Stimulated activated CD4-positive, alpha-beta T cell treated with anti-CD3 and anti-CD28 coated beads, Interleukin-1b, Interleukin-23, amount 100 ng/mL, for 4 hours (primary cell): ENCODE measurements at places on chromosomes 4 and X.

GRCh38 chr4:54487491-54487890 lies 170.3 kb upstream of the KIT start:
- DNase-seq, result no peak

GRCh38 chr4:173935622-173936405 lies 347.7 kb downstream of the FBXO8 start:
- no peak for DNase-seq

DNA sequence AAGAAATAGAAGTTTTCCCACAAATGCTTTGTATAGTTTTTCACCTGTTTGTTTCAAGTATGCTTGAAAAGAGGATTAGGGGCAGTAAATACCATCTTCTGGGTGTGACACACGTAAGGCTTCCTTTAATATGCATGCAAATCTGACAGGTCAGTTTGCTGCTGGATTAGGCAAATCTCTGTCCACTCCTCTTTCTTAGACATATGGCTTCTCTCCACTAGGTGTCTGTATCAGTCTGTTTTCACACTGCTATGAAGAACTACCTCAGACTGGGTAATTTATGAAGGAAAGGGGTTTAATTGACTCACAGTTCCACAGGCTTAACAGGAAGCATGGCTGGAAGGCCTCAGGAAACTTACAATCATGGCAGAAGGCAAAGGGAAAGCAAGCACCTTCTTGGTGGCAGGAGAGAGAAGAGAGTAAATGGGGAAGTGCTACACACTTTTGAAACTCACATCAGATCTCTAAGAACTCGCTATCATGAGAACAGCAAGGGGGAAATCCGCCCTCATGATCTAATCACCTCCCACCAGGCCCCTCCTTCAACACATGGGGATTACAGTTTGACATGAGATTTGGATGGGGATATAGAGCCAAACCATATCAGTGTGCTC lies 66.9 kb downstream of the TAB3 start:
- no peak for DNase-seq

GRCh38 chr4:150145090-150145945 lies 67.1 kb downstream of the DCLK2 start:
- DNase-seq, result no peak

DNA sequence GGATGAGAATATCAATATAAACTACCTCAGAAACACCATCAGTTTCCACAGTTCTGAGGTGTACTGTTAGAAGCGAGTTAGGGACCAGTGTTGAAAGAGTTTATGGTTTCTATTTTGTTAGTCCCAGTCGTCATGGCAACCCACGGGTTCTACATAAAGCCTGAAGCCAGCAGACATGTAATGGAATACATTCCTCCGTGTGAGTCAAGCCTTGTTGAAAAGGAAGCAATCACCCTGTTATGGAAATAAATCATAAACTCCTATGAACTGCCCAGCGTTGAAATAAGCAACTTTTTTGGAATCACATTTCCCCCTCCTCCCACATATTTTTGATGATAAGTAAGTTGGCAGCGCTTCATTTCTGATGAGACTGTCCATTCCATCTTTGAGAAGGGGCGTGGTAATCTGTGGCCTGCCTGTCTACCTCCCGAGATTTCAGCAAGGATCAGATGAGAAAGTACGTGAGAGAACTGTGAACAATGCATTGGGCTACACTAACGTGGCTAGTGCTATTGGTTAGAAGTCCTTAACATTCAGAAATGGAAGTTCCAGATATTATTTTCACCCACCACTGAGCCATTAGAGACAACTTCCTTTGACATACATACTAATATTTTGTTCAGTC lies 40.4 kb upstream of the PDHA1 start:
- no peak for DNase-seq

DNA sequence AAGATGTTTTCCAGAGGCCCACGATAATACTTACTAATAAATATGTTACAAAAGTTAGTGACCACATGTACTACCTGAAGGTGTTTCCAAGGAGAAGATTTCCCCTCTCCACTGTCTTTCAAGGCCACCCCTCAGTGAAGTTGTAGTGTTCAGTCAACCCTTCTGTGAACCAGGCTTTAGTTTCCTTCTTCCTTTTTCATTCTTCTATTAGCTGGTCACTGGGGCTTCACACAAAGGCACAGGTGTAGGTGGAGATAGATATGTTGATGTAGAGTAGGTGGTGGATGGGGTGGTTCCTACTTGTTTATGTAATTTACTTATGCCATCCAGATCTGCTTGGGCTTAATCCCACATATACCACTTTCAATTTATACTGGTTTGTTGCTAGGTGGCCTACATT lies 43.3 kb upstream of the ADAM29 start:
- no peak for DNase-seq

DNA sequence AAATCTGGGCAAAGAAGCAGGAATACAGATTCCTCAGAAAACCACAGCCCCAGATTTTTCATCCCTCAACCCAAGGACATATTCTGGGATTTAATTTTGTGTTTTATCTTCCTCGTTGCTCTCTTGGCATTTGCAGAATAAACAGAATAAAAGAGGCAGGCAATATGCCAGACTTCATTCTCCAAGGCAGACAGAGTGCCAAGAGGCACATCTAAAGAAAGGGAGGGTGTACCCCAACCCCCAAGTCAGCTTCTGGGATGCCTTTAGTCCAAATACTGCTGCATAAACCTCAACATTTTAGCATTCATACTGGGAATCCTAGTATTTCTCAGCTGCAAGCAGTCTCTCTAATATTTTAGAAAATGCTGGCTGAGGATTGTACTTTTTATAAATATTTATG lies 629.2 kb downstream of the KLHL13 start:
- DNase-seq, result no peak

DNA sequence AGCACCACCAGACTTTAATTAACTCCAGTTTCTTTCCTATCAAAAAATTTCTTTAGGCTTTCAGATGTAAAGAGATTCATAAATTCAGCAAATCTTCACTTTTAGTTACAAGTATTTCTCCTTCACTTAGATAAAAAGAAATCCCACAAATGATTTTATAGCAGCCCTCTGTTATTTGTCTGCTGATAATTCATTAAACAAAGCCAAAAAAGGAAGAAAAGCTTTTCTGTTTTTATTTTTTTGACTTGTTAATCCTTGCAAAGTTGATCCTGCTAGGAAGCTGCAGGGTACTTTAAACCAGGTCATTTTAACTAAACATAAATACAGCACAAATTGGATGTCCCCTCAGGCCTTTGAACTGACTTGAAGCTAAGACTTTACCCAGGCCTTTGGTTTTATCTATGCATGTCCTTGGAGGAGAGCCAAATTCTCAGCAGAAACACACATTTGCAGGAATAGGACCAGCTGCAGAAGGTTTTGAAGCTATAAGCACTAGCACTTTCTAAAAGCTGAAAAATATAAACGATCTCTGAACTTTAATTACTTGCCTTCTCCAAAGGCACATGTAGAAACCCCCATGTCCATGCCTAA lies 57.5 kb downstream of the PCDH18 start:
- DNase-seq, result no peak

GRCh38 chr4:83362492-83363329 lies 28.1 kb upstream of the HPSE start:
- no peak for DNase-seq

DNA sequence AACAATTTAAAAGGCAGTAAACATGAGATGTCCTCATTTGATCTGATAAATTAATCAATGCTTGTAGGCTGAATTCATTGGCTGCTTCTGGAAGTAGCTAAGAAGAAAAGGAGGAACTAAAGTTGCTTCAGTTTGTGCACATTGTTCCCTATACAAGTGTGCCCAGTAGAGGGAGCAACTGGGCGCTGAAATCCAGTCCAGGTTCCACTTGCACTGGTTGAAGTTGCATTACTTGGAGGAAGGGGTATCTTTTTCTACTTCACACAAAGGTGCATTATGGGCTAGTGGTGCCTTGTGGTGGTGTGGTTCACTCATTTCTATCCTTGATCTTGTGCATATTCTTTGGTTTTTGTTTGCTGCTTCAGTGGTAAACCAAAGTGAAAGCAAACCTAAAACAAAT lies 67.9 kb upstream of the SOX3 start:
- no peak for DNase-seq

DNA sequence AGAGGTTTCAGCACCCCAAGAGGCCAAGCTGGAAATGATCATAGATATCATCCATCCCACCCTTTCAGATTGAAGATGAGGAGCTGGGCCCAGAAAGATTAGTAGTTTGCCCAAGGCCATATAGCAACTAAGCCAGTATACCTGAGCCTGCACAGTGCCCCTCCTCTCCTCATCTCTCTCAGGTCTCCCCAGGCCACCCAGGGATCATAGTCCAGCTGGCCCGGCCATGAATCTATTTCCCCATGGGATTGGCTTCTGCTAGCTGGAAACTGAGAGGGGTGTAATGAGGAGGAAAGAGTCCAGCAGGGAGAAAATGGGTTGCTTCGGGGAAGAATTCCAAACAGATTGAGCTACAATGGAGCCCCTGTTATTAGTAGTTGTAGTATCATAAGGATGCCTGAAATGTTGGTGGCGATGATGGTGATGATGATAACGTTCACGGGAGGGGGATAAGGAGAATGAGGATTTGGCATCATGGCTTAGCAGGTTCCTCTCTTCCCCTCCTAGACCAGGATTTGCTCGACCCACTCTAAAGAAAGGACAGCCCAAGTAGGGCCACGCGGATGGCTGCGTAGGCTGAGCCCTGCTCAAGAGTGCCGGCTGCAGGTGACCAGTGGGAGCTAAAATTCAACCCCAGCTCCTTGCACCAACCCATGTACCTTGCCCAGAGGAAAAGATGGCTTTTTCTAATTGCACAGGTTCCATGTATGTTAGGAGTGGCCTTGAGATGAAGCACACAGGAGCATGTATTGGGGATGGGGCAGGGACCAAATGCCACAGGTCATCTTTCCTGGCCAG lies 117.8 kb upstream of the PJA1 start:
- no peak for DNase-seq

- no peak for DNase-seq
Observed at GRCh38 chr4:107719207-107719921, 670 bp downstream of the PAPSS1 start.

DNA sequence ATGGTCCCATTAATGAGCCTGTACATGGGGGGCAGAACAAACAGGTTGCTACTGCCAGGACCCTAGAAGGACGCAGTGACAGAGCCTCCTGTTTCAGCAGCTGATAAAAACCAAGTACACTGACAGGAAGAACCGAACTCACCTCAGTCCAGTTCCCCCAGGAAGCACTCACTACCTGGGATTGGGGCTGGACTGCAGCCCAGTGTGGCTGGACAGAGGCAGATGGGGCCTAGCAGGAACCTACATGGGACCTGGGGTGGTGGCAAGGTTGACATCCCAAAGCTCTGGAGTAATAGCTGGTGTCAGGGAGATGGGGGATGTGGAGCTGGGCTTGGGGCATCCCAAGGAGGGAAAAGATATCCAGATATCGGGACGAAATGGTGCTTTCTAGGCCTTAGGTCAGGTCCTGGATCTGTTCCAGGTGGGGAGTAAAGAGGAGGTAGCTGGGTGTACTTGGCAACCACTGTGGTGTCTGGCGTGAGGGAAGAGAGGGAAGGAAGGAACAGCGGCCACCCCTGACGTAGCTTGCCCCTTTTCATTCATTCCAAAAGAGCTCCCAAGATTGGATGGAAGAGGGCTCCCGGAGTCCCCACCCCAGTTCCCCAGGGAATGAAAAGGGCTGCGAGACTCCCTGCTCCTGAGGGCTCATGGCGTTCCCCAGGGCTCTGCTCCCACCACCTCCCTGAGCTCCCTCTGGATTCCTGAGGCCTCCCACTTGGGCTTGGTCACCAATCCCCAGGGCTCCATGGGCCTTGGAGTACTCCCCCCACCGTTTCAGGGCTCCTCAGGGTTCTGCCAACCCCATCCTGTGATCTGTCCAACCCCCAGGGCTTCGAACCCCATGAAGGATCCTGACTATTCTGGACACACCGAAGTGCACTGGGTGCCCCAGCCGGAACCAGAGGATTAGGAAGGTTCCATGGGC lies 4.5 kb downstream of the EMD start:
- no peak for DNase-seq

- DNase-seq, result no peak
Observed at GRCh38 chr4:109873791-109874514, 26.0 kb downstream of the LRIT3 start.

DNA sequence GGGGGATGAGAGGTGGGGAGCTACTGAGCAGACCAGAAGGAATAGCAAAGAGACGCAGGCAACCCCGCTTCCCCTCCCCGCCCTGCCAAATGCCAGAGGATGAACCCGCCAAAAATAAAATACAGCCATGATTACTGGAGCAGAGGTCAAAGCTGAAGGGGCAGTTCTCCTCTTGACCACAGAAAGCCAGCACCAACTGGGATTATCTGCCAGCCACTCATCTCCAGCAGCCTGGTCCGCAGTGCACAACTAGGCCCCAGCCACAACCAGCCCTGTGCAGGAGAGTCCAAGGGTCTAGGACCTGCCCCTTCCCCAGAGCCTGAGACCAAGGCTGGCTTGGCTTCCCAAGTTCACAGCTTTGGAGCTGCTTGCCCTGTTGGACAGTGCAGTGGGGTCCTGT lies 67.4 kb upstream of the BCOR start:
- DNase-seq, result no peak

GRCh38 chrX:80223982-80224579 lies 196.2 kb upstream of the TENT5D start:
- no peak for DNase-seq

- no peak for DNase-seq
Observed at GRCh38 chrX:5718651-5719050, 510.0 kb downstream of the NLGN4X start.

- no peak for DNase-seq
Observed at GRCh38 chr4:104429150-104429741, 65.4 kb downstream of the CXXC4 start.

GRCh38 chrX:5490786-5491563 lies 737.7 kb downstream of the NLGN4X start:
- DNase-seq, result no peak

DNA sequence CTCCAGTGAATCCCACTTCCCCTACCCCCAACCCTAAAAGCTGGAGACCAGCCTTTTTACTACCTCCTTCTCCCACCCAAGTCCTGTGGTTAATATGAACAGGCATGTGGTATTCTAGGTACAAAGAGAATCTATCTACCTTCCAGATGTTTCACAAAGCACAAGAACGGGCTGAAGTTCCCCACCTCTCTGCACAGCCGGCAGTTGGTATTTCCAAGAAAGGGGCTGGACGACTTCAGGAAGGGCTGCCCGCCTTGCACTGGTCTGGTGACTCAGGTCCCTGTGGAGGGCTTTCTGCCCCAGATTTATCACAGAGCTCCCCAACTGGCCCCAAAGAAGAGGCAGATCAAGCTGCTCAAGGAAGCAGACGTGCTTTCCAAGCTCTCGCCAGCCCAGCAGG lies 4.5 kb downstream of the FAM47E start:
- no peak for DNase-seq

DNA sequence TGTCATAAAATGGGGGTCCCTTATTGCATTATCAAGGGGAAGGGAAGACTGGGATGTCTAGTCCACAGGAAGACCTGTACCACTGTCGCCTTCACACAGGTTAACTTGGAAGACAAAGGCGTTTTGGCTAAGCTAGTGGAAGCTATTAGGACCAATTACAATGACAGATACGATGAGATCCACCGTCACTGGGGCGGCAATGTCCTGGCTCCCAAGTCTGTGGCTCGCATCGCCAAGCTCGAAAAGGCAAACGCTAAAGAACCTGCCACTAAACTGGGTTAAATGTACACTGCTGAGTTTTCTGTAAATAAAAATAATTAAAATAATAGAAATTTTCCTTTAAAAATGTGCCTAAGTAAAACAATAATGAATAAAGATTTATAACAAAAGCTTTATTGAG lies 30.6 kb downstream of the AASDH start:
- DNase-seq, result no peak

- DNase-seq, result no peak
Observed at GRCh38 chr4:8478801-8479744, 38.5 kb downstream of the TRMT44 start.

- no peak for DNase-seq
Observed at GRCh38 chr4:10077076-10077475, 39.5 kb downstream of the WDR1 start.

- no peak for DNase-seq
Observed at GRCh38 chr4:4524364-4524763, 17.5 kb downstream of the STX18 start.
